ENCODE measurements at places on chromosomes 12 and 14.
A peak's percentile ranks its signal among the peaks of the same experiment; 100 is the strongest.

- peak overlapping the region; percentile 59 for H3K4me3 ChIP-seq
- H3K27me3 ChIP-seq = no peaks in the 10 kb centered on the region
- H3K36me3 ChIP-seq = no peaks in the 10 kb centered on the region
- peaks cover 7% of the 10 kb centered on the region for H3K4me1 ChIP-seq
- no peak overlapping the region for H3K27ac ChIP-seq
These were observed 814 bp downstream of the ANKRD13A start for GRCh38 chr12:109999983-110000505.

- no peak overlapping the region for H3K27ac ChIP-seq
- H3K4me3 ChIP-seq = no peak overlapping the region
- no peak for DNase-seq
- H3K27me3 ChIP-seq = no peaks in the 10 kb centered on the region
- H3K36me3 ChIP-seq = no peaks in the 10 kb centered on the region
These were observed 39.8 kb upstream of the EID3 start for GRCh38 chr12:104263580-104264358.

DNA sequence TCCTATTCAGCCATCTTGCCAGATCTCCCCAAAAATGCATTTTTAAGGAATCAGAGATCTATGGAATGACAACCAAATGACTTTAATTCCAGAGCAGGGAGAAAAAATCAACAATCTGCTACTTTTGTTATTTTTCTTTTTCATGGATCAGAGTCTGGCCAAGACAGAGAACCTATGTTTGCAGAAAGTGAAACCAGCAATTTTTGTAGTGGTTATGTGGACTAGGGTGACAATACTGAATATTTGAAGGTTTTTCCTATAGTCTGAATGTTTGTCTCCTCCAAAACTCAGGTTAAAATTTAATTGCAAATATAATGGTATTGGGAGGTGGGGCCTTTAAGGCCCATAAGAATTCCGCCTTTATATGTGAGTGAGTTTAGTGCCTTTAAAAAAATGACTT is 30.9 kb downstream of the KLRK1 start:
- H3K27me3 ChIP-seq = no peaks in the 10 kb centered on the region
- H3K27ac ChIP-seq = no peak overlapping the region
- H3K4me3 ChIP-seq = no peak overlapping the region
- H3K36me3 ChIP-seq = no peaks in the 10 kb centered on the region

GRCh38 chr12:128817111-128818015 is 6.4 kb downstream of the SLC15A4 start:
- DNase-seq = peak; percentile 68
- H3K36me3 ChIP-seq = peaks cover 6% of the 10 kb centered on the region
- H3K4me3 ChIP-seq = no peak overlapping the region
- H3K27me3 ChIP-seq = no peaks in the 10 kb centered on the region

DNA sequence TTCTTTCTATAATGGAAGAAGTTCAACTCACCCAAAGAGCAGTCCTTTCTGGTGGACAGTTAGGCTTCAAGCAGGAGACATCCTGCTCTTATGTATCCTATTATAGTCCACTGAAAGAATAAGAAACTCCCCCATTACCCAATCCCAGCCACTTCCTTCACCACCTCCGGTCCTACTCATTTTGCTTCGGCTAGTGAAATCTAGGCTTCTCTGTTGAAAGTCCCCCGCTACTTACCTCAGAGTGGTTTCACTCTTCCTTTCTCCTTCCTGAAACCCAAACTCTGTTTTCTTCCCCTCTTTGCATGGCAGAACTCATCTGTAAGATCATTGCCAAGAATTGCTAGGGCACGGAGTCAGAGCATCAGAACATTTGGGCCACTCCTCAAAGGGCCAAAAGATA is at the start of gene GPR84:
TSS of gene GPR84 (minus strand) at position 74 of the 400 bp plus-strand sequence. CDS start 635 bp downstream, outside the sequence.
- H3K27ac ChIP-seq = no peak within 1 kb of the TSS
- no peak within 1 kb of the TSS for H3K4me3 ChIP-seq
- H3K36me3 ChIP-seq = no peaks in the 10 kb centered on the region
- no peaks in the 10 kb centered on the region for H3K27me3 ChIP-seq
- H3K4me1 ChIP-seq = peaks cover 3% of the 10 kb centered on the region

DNA sequence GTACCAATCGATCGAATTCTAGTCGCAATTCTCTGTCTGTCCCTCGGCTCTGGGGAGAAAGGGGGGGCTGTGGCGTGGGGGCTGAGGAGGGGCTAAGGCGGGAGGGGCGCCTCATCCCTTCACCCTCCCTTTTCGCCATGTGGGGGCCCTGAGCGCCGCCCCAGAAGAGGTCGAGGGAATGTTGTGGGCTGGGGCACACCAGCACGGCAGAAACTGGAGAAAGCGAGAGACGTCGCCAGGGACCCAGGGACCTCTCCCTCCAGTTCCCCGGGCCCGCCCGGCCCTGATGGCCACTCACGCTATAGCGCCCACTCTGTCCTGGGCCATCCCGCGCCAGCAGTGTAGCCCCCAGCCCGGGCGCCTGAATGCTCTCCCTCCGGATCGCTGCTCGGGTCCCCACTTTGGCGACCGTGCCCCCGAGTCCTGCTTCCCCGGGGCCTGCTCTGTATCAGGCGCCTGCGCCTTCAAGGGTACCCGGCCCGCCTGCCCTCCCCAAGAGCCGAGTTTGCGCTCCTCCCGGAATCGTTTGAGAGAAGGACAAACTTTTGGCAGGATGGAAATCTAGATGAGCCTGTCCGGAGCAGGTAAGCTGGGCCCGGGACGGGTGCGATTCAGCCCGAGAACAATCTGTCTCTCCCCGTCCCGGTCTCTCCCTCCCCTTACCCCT is 62.6 kb downstream of the SMUG1 start:
- no peaks in the 10 kb centered on the region for H3K36me3 ChIP-seq
- H3K4me1 ChIP-seq = peaks cover 2% of the 10 kb centered on the region
- no peak overlapping the region for H3K27ac ChIP-seq
- peaks cover 52% of the 10 kb centered on the region for H3K27me3 ChIP-seq

GRCh38 chr14:74503938-74504335 is 10.4 kb downstream of the ISCA2 start:
- no peak for DNase-seq
- no peak overlapping the region for H3K27ac ChIP-seq
- H3K36me3 ChIP-seq = no peaks in the 10 kb centered on the region
- H3K4me3 ChIP-seq = no peak overlapping the region

DNA sequence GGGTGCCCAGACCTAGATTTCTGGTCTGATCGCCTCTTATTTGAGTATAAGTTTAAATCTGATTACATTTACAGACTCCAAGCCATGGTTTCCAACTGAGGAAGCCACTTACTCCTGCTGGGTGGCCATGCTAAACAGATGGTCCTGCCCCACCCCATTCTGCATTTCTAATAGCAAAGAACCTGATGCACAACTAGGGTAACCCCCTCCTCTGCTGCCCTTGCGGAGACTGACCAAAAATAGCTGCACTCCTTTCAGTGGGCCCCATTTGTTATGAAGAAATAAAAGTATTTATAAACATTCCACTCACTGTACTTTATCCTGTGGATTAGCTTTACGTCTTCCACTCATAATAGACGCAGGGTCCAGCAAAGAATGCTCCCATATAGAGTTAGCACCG is 6.8 kb downstream of the GIT2 start:
- no peaks in the 10 kb centered on the region for H3K27me3 ChIP-seq
- DNase-seq = no peak
- no peaks in the 10 kb centered on the region for H3K36me3 ChIP-seq
- H3K4me1 ChIP-seq = no peaks in the 10 kb centered on the region
- H3K4me3 ChIP-seq = no peak overlapping the region

DNA sequence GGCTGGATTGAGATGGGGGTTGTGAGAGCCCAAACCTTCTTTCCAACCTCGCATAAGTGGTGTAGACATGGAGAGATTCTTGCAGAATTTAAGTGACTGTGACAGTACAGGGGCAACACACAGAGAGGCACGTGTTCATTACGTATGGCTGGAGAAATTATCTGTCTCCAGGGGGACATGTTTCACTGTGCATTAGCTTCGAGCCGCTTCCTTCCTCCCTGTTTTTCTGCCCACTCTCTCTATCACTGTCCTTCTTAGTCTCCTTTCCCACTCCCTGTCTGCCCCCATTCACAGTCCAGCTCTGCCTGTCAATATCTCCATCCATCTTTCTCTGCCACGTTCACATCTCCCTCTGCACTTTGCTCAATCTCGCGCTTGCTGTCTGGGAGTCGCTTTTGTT is 11.5 kb upstream of the C14orf93 start:
- H3K36me3 ChIP-seq = peaks cover 2% of the 10 kb centered on the region
- H3K27me3 ChIP-seq = no peaks in the 10 kb centered on the region
- H3K4me3 ChIP-seq = no peak overlapping the region
- H3K4me1 ChIP-seq = peaks cover 32% of the 10 kb centered on the region

- H3K27ac ChIP-seq = no peak overlapping the region
- H3K4me3 ChIP-seq = no peak overlapping the region
- H3K4me1 ChIP-seq = peaks cover 3% of the 10 kb centered on the region
These were observed 9.2 kb downstream of the BEGAIN start for GRCh38 chr14:100577986-100578431.

DNA sequence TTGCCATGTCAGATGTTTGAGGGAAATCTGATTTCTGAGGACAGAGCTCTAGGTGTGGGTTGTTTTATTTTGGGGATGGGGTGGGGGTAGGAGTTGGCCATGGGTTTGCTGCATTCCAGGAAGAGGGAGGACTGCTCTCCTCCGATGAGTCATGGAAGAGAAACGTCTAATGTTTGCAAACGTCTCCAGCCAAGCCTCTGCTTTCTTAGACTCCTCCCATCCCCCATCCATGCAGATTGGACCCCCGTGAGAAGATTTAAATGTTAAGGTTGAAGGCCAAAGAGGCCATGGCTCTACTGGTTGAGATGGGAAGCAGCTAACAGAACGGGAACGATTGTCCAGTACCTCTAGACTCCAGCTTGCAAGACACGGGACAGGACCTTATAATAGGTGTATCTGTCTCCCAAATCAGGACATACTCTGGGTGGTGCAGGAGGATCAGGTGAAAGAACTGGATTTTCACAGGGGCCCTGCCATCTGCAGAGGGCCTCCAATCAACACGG is 11.4 kb upstream of the ATP2A2 start:
- no peaks in the 10 kb centered on the region for H3K27me3 ChIP-seq
- peaks cover 7% of the 10 kb centered on the region for H3K4me1 ChIP-seq
- peak; percentile 91 for DNase-seq
- H3K36me3 ChIP-seq = no peaks in the 10 kb centered on the region
- no peak overlapping the region for H3K4me3 ChIP-seq

- no peaks in the 10 kb centered on the region for H3K4me1 ChIP-seq
- no peak for DNase-seq
- no peaks in the 10 kb centered on the region for H3K27me3 ChIP-seq
- H3K36me3 ChIP-seq = no peaks in the 10 kb centered on the region
These were observed 251.5 kb downstream of the PAWR start for GRCh38 chr12:79439175-79439825.

DNA sequence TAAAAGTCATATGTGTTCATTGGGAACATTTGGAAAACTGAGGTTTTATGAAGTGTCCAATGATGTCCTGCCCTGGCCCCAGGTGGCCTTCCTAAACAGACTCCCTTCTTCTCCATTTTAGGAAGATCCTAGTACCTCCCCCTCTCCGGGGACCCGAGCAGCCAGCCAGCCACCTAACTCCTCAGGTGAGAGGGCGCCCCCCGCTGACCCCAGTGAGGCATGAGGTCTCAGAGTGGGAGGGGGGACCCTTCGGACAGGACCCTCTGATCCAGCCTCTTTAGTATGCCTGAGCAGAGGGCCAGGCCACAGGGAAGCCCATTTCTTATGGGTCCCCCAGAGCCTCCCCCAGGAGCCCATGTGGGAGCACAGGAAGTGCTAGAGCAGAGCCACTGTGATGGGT is 23.7 kb downstream of the DEGS2 start:
- H3K36me3 ChIP-seq = no peaks in the 10 kb centered on the region
- H3K27me3 ChIP-seq = no peaks in the 10 kb centered on the region
- H3K4me3 ChIP-seq = no peak overlapping the region
- no peak overlapping the region for H3K27ac ChIP-seq
- no peak for DNase-seq

GRCh38 chr14:43005807-43006206 is 1399.1 kb downstream of the LRFN5 start:
- no peak for DNase-seq
- H3K36me3 ChIP-seq = no peaks in the 10 kb centered on the region
- H3K4me1 ChIP-seq = no peaks in the 10 kb centered on the region
- H3K4me3 ChIP-seq = no peak overlapping the region

GRCh38 chr12:113196990-113197389 is 11.5 kb downstream of the RITA1 start:
- H3K4me3 ChIP-seq = no peak overlapping the region
- H3K27me3 ChIP-seq = no peaks in the 10 kb centered on the region
- H3K36me3 ChIP-seq = no peaks in the 10 kb centered on the region
- peak; percentile 81 for DNase-seq
- H3K4me1 ChIP-seq = no peaks in the 10 kb centered on the region

DNA sequence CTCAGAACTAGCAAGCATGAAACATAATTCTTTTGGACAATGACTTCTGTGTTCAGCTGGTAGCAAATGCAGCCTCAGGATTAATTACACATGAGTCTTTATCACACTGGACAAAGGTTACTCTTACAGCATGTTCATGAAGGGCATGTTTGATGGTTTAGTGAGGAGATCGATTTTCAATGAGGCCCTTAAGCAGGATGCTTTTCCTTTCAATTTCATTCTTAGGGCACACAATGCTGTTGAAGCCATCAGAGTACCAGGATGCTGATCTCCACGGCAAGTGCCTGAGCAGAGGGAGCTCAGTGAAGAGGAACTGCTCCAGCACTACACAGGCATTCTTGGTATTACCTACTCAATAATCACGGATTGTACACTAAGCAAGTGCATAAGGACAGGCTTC is 542.0 kb downstream of the SNAPC1 start:
- no peaks in the 10 kb centered on the region for H3K36me3 ChIP-seq
- no peaks in the 10 kb centered on the region for H3K27me3 ChIP-seq
- no peak for DNase-seq
- no peak overlapping the region for H3K4me3 ChIP-seq
- no peak overlapping the region for H3K27ac ChIP-seq

DNA sequence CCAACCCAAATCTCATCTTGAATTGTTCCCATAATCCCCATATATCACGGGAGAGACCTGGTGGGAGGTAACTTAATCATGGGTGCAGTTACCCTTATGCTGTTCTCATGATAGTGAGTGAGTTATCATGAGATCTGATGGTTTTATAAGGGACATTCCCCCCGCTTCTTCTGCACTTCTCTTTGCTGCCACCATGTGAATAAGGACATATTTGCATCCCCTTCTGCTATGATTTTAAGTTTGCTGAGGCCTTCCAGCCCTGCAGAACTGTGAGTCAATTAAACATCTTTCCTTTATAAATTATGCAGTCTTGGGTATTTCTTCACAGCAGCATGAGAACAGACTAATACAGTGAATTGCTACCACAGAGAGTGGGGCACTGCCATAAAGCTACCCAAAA is 179.1 kb downstream of the LRIG3 start:
- H3K4me1 ChIP-seq = no peaks in the 10 kb centered on the region
- no peak overlapping the region for H3K4me3 ChIP-seq
- no peak for DNase-seq
- no peaks in the 10 kb centered on the region for H3K36me3 ChIP-seq
- no peaks in the 10 kb centered on the region for H3K27me3 ChIP-seq

GRCh38 chr12:49260166-49260565 is 4.7 kb upstream of the TUBA1C start:
- no peaks in the 10 kb centered on the region for H3K4me1 ChIP-seq
- no peaks in the 10 kb centered on the region for H3K27me3 ChIP-seq
- no peaks in the 10 kb centered on the region for H3K36me3 ChIP-seq
- no peak for DNase-seq
